Stimulated activated CD8-positive, alpha-beta memory T cell treated with anti-CD3 and anti-CD28 coated beads, Interleukin-4, amount 100 ng/mL, for 1 hour (primary cell): ENCODE measurements at places on chromosomes 5 and 9.

DNA sequence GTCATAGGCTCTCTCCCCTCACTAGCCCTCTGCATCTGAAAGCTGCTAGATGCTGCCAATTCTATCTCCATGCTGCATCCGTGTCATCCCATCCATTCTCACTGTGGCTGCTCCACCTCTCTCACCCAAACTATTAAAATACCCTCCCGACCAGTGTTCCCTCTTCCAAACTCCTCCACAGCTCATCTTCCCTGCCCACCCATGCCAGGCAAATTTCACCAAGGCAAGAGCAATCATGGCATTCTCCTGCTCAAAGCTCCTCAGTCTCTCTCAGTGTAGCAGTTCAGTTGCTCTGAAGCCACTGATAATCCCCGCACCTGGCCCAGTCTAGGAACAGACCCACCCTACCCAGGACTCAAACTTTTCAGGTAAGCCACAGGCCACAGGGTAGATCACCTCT, 48.4 kb downstream of the SPOCK1 start:
- no peak for DNase-seq

- no peak for DNase-seq
Measured at GRCh38 chr9:135069558-135070197, 17.8 kb upstream of the OLFM1 start.

- DNase-seq = no peak
Measured at GRCh38 chr5:54884195-54884536, 101.2 kb downstream of the ESM1 start.

DNA sequence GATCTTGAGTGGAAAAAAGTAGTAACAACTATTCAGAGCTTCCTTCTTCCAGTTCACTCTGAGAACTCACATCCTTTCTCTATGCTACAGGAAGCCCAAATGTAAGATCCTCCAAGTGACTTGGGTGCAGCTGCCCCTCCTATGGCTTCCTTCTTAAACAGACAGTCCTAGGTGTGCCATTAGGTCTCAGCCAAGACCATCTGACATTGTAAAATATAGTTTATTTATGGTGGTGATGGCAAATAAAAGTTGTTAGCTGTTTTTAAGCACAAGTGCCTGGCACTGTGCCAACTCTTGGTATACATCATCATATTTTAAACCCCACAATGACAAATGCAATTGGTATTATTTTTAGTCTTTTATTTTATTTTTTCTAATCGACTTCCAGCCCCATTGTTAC, 58.1 kb downstream of the TMEM252 start:
- no peak for DNase-seq

- DNase-seq = no peak
Measured at GRCh38 chr9:78892182-78892581, 595.3 kb downstream of the PSAT1 start.

- no peak for DNase-seq
Measured at GRCh38 chr9:21803649-21804048, 1.2 kb downstream of the MTAP start.
